CD4-positive, alpha-beta T cell treated with Interferon gamma for 1 hour (primary cell): ENCODE measurements at places on chromosomes 7 and 10.

- DNase-seq, result peak; percentile 47
Observed at GRCh38 chr7:130151591-130152492, 53.4 kb downstream of the TMEM209 start.

DNA sequence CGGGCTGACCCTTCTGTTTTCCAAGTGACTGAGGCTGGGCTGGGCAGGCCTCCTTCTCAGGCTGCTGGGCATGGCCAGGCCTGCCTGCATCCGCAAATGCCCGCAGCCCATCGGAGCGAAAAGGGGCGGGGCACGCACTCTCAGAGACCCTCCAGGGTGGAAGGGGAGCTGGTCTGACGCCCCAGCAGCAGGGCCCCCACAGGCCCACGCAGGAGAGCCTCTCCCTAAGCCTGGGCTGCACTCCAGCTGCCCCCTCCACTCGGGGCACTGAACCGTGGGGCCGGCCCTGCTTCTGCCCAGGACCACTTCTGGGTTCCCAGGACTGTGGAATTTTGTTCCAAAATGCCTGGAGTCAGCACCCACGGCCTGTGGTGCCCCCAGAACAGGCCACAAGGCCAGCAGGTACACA lies 9.3 kb downstream of the ADAP1 start:
- DNase-seq, result no peak

DNA sequence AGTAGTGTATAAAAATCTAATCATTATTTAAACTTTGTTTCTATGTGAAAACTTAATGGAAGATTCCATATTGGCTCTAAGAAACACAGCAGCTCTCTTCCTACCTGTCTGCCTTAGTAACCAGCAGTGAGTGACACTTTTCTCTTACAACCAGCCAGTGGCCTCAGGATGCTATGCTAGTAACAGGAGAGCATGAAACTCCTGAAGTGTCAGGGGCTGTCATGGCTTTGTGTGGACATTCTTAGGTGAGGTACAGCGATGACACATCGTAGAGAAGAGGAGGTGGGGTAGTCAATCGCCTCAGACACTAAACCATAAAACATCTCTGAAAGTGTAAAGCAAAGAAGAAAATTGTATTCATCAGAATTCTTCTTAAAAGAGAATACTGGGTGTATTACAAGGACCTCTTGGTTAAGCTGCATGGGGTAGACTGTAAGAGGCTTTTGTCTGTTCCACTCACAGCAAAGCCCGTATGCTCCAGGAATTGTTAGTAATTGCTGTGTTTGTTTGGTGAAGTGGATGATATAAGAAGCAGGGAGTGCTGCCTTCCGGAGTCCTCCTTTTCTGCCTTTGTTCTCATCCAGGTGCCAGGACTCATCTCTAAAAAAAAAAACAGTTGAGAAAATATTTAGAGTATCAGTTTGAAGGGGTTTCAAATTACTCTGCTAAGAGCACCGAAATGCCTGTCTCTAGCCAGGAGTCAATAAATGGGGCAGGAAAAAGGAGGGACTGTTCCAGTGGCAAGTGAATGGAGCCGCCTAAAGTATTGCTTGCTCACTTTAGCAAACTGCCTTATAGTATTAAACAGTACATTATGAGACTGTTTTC lies 518.8 kb downstream of the CNTNAP2 start:
- DNase-seq, result no peak

DNA sequence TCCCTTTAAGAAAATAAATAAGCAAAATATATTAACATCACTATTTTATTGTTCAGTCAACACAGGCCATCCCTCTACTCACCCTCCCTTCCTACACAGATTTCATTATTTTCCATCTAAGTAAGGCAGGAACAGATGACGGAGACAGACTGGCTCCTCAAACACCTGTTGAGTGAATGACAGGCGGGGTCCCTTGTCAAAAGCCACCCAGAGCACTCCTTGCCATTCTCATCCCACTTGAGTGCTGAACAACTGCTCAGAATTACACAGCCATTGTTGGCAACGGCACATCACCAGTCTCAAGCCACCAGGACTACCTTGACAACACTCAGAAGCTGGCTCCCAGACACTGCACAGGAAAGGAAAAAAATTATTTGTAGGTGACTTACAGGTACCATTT lies 3.3 kb downstream of the GRB10 start:
- no peak for DNase-seq

DNA sequence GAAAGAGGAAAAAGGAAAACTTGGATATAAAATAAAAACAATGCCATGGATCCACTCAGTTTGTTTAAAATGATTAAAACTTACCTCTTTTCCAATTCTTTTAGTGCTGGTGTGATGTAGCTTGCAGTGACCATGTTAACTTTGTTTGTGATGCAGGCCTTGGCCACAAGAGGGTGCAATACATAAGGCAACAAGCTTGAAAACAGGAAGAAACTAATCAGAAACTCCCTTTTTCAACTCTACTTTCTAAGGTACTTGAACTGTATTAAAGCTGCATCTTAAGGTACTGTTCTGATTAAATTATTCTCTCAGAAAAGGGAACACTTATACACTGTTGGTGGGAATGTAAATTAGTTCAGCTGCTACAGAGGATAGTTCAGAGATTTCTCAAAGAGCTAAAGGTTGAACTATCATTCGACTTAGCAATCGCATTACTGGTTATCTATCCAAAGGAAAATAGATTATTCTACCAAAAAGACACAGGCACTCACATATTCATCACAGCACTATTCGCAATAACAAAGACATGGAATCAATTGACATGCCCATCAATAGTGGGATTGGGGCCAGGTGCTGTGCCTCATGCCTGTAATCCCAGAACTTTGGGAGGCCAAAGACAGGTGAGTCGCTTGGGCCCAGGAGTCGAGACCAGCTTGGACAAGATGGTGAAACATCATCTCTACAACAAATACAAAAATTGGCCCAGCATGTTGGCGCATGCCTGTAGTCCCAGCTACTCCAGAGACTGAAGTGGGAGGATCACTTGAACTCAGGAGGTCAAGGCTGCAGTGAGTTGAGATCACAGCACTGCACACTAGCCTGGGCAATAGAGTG lies 50.9 kb downstream of the AASS start:
- peak; percentile 43 for DNase-seq
